Cardiac septum (tissue), 1 donor: ENCODE measurements at places on chromosomes 4 and X.

DNA sequence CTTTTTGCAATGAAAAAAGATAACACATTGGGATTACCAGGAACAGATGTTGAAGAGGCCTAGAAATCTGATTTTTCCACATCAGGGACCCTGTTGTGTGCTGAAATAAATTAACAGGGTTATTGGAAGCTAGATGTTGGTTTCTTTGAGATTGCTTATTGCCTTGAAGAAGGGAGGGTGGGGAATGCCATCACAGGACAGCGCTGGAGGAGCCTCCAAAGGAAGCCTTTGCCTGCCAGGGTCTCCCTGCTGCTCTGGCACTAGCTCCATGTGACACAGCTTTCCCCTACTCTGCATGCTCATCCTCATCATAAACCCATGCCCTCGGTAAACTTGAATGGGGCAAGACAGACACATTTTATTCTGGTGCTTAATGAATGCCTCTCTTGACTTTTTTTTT lies 76.1 kb downstream of the MID1IP1 start:
- no peak for DNase-seq

DNA sequence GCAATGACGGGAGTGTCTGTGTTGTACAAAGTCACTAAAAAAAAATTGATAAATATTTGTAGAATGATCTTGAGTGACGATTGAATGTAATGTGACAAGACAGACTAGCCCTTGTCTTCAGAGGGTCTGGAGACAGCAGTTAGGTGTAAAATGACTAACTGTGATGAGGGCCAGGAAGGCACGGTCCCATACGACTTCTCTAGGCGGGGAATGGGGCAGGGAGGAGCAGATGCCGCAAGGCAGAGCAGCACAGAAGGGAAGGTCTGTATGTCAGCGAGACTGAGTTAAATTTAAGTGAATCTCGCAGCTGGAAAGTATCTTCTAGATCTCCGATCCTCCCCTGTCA lies 405 bp downstream of the CENPE start:
- DNase-seq: no peak

GRCh38 chr4:82799006-82799881 lies 648 bp upstream of the SCD5 start:
- no peak for DNase-seq

DNA sequence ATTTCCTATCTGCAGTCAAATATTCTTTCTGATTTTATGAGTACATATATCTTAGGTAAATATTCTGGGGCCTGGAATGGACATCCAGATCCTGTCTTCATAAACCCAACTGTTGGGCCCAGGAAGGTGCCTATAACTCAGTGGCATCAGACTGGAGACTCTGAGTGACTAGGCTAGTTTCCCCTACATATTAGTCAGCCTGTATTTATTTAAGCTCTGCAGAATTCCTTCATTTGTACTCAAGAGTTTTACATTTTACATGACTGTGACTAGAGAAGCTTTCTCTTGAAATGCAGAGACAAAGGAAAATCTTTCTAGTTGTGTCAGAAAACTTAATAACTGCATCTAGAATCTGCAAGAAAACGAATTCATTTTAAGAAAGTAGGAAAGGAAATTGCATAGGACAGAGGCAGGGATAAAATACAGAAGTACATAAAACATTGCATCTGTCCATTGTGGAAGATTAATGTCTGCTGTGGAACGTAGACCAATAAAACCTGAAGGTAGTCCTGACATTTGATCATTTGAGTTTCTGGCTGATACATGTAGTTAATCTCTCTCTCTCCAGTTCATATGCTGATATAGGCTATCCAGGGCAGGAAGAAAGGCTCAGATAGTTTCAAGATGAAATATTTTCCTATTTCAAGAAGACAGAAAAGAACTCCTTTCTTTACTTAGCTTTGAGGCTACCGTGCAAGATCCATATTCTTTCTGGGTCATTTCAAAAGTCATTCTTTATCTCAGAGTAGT lies 78.2 kb downstream of the OPHN1 start:
- DNase-seq: no peak

GRCh38 chrX:65697915-65698796 lies 30.7 kb downstream of the MSN start:
- DNase-seq: peak; percentile 86

DNA sequence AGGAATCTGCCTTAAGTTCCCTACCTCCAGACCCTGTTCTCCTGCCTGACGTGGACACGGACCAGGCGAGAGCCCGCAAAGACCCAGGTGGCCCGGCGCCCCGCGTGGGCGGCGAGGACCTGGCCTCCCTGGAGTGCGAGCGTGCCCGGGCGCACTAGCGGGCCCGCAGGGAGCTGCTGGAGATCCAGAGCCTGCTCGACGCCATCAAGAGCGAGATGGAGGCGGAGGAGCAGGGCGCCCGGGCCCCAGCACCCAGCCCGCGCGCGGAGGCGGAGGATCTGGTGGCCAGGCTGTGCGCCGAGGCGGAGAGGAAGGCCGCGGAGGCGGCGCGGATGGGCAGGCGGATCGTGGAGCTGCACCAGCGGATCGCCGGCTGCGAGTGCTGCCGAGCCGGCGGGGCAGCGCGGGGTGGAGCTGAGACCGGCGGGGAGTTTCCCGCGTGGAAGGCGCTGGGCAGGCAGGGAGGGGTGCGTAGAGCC lies 18.2 kb downstream of the MRFAP1 start:
- no peak for DNase-seq

GRCh38 chrX:5068550-5068949 lies 1160.1 kb downstream of the NLGN4X start:
- no peak for DNase-seq

GRCh38 chr4:99507349-99507748 lies 3.5 kb upstream of the C4orf17 start:
- DNase-seq: no peak

GRCh38 chr4:39067451-39067850 lies 5.4 kb downstream of the KLHL5 start:
- no peak for DNase-seq

DNA sequence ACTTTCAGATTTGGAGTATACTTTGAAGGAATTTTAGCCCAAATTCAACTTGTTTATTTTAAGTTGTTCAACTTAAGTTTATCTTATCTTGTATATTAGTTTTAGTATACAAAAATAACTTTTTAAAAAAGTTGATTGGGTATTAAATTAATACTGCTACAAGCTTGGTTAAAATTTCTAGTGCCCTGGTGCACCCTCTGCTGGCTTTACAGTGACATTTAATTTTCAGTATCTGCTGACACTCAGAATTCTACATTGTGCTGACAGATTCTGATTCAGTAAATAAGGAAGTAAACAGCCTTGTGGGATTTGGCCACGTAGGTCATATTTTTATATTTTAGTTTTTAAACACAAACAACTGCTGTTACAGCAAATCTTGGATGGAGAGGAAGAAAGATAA lies 2.9 kb downstream of the EDA start:
- no peak for DNase-seq

GRCh38 chr4:52659722-52660261 lies 691 bp upstream of the USP46 start:
- DNase-seq: peak; percentile 84

- DNase-seq: no peak
Observed at GRCh38 chr4:93814722-93815121, 13.8 kb upstream of the ATOH1 start.

DNA sequence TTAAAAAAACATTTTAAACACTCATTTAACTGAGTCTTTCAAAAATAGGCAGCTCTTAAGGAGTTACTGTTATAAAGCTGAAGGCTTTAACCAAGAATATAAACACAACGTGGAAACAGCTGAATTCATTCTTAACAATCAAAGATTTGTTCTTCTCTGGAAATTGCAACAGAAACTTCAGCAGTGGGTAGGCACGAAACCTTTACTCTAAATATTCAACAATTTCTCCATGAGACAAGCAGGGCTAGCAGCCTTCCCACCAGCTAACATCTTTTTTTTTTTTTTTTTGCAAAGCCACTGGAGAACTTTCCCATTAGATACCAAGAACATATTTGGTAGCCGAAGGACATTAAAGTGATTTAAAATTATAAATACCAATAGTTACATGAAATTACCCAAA lies 78.2 kb upstream of the PRSS48 start:
- DNase-seq: no peak

DNA sequence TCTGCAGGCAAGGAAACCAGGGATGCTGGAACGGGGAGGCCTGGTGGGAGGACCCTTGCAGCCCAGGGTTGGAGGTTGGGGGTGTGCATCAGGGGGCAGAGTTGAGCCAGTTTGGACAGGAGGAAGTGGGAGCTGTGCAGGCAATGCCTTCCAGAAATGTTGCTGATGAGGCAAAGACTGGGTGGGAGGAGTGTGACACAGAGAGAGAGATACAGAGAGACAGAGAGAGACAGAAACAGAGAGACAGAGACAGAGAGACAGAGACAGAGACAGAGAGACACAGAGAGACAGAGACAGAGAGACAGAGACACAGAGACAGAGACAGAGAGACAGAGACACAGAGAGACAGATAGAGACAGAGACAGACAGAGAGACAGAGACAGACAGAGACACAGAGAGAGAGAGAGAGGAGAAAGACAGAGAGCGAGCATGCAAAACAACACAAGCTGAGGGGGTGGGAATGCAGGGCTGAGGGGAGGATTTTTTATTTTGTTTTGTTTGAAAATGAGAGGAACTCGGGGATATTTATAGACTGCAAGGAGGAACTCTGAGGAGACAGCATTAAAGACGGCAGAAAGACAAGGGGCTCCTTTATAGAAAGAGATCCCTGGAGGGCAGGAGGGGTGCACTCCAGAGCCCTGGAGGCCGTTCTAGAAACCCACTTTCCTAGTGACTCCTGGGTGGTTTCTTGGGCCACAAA lies 1.9 kb upstream of the HAUS3 start:
- no peak for DNase-seq

- no peak for DNase-seq
Observed at GRCh38 chr4:53103481-53103880, 241.4 kb downstream of the RASL11B start.

DNA sequence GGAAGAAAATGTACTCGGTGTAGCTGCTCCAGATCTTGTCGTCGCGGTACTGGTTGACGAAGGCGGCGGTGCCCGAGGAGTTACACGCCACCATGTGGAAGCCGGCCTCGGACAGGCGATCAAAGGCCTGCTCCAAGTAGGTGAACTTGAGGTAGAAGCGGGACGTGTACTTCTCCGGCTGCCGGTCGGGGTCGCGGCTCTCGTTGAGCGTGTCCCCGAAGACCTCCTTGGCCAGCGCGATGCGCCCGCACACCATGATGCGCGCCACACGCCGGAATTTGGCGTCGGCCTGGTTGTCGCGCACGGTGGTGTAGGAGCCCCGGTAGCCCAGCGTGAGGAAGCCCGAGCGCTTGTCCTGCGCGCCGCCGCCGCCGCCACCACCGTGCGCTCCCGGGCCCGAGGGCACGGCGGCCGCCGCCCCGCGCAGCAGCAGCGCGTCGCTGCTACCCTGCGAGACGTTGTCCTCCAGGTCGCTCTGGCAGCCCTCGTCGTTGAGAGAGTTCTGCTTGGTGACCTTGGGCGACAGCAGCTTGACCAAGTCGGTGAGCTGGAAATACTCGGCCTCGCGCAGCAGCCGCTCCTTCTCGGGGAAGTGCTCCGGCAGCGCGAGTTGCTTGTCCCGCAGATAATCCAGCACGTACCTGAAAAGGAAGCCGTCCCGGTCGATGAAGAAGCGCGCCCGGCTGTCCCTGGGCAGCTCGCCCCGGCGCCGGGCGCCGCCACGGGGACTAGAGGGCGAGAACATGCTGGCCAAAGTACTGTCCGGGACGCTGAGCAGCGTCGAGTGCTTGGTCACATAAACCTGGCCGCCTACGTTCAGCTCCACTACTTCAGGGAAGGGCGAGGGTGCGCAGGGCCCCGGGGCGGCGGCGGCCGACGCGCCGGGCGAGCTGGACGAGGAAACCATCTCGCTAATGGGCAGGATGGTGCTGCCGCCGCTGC lies 775 bp downstream of the KCTD8 start:
- DNase-seq: no peak

DNA sequence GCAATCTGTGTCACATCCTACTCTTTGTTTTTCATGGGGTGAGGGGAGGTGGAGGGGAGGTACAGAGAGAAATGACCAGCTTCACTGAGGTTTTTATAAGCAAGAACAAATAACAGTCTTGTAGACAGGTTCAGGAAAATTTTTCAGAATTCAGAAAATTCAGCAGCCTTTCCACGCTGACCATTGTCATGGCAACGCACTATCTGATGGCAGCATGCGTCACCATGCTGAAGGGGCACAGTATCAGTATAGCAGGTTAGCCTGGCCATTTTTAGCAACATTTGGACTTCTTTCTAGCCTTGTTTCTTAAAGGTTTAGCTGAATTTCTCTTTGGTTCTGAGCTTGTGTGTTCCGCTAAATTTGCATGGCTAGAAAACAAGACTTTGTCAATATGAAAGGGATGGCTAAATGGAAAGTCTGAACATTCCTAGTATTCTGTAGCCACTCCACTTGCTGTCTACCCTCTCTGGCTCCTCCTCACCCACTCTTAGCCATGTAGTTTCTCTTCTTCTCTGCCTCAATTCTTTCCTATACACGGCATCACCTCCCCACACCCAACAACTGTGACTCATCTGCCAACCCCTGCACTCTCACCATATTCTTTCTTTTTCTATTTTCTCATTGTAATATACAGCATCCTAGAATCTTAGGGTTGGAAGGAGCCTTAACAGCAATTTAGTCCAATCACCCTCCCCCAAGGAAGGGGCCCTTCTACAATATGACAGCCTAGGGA lies 42.7 kb upstream of the CITED1 start:
- no peak for DNase-seq

DNA sequence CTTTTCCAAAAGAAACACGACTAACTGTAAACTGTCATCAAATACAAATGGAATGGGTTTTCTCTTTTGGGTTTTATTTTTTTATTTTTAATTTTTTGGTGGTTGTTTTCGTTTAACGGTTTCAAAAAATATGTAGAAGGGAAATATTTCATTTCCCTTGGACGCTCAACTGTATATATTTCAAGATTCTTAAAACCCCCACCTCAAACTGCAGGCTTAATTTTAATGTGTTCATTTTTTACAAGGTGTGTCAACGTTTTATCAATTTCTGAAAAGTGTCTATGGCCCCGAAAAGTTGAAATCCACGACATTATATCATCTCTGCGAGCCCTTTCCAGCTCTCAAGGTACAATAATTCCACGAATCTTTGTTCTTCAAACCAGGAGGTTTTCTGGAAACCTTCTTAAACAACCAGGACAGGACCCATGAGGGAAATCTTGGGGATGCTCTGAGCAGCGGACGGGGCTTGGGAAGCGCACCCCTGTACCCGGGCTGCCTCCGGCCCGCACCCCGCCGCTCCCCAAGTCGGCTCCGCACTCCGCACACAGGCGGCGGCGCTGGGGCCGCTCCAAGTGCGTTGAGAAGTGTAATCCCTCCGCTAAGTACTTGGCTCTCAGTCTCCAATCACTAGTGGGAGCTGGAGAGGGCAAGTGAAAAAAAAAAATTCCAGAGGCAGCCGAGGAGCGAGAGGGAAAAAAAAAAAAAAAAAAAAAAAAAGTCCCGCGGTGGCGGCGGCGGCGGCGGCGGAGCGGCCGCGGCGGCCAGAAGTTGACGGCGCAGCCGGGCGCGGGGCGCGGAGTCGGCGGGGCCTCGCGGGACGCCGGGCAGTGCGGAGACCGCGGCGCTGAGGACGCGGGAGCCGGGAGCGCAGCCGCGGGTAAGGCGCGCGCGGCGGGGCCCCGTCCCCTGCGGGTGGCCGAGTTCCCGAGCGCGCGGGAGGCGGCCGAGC lies at the start of gene BMPR1B:
TSS of gene BMPR1B (plus strand) at position 764 of the 949 bp plus-strand sequence. CDS start 346,470 bp downstream, outside the sequence.
- DNase-seq: no peak

GRCh38 chr4:73452953-73453700 lies 17.1 kb downstream of the AFP start:
- DNase-seq: no peak

- DNase-seq: no peak
Observed at GRCh38 chr4:169361756-169362155, 91.0 kb upstream of the SH3RF1 start.
